ENCODE measurements at places on chromosomes 3 and 15. TPM values are rescaled to one million over a fixed set of nuclear protein-coding genes. Genes with fewer than 3 reads are reported as not detected.

Gene ANKRD63
- polyA plus RNA-seq, result 0.18 TPM

Gene KLHL25
- 22.0 TPM for polyA plus RNA-seq

Gene LRRIQ4
- polyA plus RNA-seq, result 0.14 TPM

Gene USP8
- polyA plus RNA-seq, result 11.5 TPM

Gene SLC12A1
- polyA plus RNA-seq, result 0.16 TPM

Gene TMIE
- 0.64 TPM for polyA plus RNA-seq

Gene GALNT15
- polyA plus RNA-seq, result 0.02 TPM

Gene PLAAT1
- polyA plus RNA-seq, result 4.5 TPM

Gene LSMEM2
- polyA plus RNA-seq, result 0.68 TPM

- H3K4me3 ChIP-seq, result no peak overlapping the region
- no peak for DNase-seq
- no peak overlapping the region for H3K27ac ChIP-seq
- H3K27me3 ChIP-seq, result peaks cover 3% of the 10 kb centered on the region
Measured at GRCh38 chr3:9716801-9717555, 13.3 kb downstream of the CPNE9 start.

DNA sequence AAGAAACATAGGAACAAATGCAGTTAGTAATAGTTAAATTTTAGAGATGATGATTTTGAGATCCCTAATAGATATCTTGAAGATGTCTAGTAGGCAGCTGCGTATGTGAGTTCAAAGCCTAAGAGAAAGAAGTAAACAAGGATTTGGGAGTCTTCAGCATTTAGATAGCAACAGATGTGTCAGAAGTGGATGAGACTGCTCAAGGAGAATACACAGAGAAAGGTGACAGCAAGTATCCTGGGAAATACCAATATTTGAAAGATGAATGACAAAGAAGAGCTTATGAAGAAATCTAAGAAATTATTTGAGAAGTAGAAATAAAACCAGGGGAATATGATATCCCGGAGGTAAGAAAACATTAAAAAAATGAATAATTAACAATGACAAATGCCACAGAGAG is 130.9 kb downstream of the PCCB start:
- no peaks in the 10 kb centered on the region for H3K36me3 ChIP-seq
- no peaks in the 10 kb centered on the region for H3K4me1 ChIP-seq
- no peak overlapping the region for H3K4me3 ChIP-seq
- no peaks in the 10 kb centered on the region for H3K27me3 ChIP-seq

DNA sequence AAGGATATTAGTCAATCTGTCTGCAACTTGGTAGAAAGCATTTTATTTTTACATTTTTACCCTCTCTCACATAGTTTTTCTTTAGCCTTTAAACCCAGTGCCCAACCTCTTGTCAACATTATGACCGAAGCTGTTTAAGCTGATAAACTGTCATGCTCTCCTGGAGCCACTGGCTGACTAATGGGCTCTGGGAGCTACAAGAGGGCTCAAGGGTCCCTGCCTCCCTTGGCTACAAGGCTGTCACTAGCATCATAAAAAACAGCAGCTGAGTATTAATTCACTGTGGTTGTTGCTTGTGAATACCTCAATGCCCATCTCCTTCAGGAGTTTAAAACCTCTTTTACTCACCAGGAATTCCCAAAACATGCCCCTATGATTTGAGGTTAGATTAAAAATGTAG is 237.9 kb downstream of the ZMAT3 start:
- no peaks in the 10 kb centered on the region for H3K27me3 ChIP-seq
- no peak overlapping the region for H3K4me3 ChIP-seq
- H3K4me1 ChIP-seq, result no peaks in the 10 kb centered on the region
- DNase-seq, result no peak
- no peaks in the 10 kb centered on the region for H3K36me3 ChIP-seq
- no peak overlapping the region for H3K27ac ChIP-seq

DNA sequence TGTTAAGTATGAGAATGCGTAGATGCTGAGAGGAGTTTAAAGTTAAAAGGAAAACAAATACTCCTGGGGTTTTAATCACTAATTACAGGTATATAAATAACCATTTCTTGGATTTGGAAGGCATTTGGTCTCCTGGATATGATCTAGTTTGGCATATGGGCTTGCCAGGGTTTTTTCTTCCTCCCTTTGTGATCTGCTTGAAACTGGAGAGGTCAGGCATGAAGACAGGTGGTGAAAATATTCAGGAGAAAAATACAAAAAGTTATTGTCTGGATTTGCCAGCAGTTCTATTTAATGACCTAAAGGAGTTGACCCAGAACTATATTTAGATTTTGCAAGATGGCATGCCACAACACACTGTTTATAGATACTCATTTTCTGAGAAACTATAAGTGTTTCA is 136.3 kb downstream of the DIPK2A start:
- no peak for DNase-seq
- no peaks in the 10 kb centered on the region for H3K27me3 ChIP-seq
- H3K27ac ChIP-seq, result no peak overlapping the region
- no peaks in the 10 kb centered on the region for H3K36me3 ChIP-seq
- H3K4me1 ChIP-seq, result 0 out of 2 replicates have a peak, but pooled peaks cover 4% of the 10 kb centered on the region

DNA sequence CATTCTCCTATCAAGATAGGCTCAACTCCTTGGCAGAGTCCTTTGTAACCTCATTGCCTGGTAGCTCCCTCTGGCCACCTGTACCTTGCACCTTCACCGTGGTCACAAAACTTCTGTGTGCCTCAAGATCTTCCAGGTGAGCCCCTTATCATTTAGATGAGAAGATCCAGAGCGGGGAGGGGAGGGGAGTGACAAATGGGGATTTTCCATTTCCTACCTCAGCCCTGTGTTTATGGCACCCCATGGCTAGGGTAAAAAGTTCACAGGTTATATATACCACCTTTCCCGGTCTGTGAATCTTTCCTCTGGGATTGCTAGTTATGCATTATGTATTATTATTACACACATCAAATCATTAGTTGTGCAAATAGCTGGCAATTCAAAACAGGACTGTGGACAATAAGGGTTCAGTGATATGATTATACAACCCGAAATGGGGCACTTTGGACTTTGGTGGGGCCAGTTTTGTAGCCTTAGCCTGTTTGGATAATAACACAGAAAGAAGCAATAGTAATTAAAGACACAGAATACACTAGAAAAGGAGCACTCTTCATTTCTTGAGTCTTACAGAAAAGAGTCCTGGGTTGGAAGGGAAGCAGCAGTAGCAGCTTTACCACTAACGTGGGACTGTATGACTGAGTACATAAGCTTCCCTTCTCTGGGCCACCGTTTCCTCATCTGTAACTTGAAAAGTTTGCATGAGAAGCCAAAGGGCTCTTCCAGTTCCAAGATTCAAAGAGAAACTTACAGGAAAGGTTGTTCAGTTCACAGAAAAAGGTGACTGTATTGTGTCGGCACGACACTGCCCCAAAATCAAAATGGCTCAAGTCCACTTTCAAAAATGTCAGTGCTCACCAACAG is 7.1 kb downstream of the TLE3 start:
- H3K27me3 ChIP-seq, result no peaks in the 10 kb centered on the region
- H3K4me3 ChIP-seq, result no peak overlapping the region
- DNase-seq, result no peak
- H3K36me3 ChIP-seq, result no peaks in the 10 kb centered on the region
- peaks cover 49% of the 10 kb centered on the region for H3K4me1 ChIP-seq
- no peak overlapping the region for H3K27ac ChIP-seq

DNA sequence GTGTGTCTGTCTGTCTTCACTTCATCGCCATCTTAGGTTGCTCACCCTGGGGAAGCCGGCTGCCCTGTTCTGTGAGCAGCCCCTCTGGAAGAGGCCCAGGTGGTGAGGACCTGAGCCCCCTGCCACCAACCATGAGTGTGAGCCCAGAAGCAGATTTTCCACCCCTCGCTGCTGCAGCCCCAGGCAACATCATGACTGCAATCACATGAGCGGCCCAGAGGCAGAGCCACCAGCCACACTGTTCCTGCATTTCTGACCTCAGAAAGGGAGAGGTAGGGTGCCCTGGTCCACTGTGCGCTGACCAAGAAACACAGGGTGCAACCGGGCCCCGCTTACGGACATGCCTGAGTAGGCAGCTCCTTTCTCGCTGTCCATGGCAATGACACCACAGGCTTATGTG is 92.3 kb upstream of the IQSEC1 start:
- H3K4me3 ChIP-seq, result no peak overlapping the region
- DNase-seq, result no peak
- no peaks in the 10 kb centered on the region for H3K36me3 ChIP-seq
- no peak overlapping the region for H3K27ac ChIP-seq

DNA sequence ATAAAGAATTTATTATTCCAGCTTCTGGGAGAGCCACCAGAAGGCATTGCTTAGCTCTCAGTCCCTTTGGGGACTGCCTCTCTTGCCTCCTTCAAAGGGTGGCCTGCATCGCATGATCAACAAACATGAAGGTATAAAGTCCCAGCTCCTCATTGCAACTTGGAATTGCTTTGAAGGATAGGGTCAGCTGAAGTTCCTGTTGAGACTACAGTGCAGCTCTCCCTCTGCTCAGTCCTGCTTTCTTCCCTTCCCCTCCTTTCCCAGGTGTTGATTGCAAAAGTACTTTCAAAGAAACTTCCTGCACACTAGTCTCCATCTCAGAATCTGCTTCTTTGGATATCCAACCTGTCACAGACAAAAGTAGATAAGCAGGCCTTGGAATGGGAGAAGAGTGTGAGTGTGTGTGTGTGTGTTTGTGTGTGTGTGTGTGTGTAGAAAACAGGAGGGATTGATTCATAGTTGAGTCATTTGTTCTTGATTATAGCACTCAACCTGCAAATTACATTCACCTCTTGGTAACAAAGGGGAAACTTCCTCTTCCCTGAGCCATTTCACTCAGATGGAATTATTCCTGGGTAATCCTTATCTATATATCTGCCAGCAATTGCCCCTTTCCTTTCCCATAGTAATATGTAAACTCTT is 13.7 kb downstream of the CCR8 start:
- no peaks in the 10 kb centered on the region for H3K36me3 ChIP-seq
- H3K27ac ChIP-seq, result no peak overlapping the region
- no peaks in the 10 kb centered on the region for H3K27me3 ChIP-seq
- H3K4me1 ChIP-seq, result peaks cover 2% of the 10 kb centered on the region

DNA sequence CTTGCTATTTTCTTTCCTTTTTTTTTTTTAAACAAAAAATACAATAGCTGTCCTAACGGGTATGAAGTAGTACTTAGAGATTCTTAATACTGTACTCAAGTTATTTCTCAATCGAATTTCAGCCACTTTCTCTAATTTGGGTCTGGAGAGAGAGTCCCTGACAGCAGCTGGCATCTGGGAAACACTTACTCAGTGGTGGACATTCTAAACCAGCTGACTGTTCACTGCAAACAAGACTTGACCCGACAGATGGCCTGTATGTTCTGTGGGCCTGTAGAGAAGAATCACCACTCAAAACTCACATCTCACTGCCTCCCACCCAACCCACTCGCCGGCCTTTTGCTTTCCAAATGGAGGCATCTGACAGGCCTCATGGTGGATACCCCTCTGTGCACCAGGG is 199.6 kb downstream of the ATP10A start:
- no peak overlapping the region for H3K4me3 ChIP-seq
- no peaks in the 10 kb centered on the region for H3K27me3 ChIP-seq

GRCh38 chr3:172152874-172153273 is 113.5 kb downstream of the FNDC3B start:
- H3K4me3 ChIP-seq, result no peak overlapping the region
- no peaks in the 10 kb centered on the region for H3K36me3 ChIP-seq
- no peak overlapping the region for H3K27ac ChIP-seq
- H3K4me1 ChIP-seq, result peaks cover 31% of the 10 kb centered on the region

- H3K4me1 ChIP-seq, result no peaks in the 10 kb centered on the region
- no peak overlapping the region for H3K27ac ChIP-seq
- peaks cover 46% of the 10 kb centered on the region for H3K36me3 ChIP-seq
- no peaks in the 10 kb centered on the region for H3K27me3 ChIP-seq
Measured at GRCh38 chr15:78440375-78441373, 2.7 kb downstream of the IREB2 start.

DNA sequence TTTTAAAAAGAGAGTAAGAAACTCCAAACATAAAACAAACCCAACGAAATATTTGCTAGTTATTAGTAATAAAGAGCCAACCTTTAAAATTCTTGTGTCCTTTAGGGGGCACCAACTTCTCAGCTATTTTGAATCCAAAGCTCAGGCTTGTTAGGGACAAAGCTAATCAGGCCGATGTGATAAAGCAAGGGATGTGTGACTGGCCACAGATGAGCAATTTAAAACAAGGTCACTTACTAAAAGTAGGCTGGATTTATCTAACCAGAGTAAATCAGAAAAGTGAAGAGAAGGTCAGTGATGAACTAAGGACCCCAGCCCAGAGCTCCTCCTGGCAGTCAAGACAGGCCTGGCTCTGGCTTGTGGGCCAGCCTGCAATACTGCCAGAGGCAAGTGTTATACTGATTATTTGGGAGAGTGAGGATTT is 108.5 kb downstream of the CYP19A1 start:
- no peaks in the 10 kb centered on the region for H3K36me3 ChIP-seq
- H3K27ac ChIP-seq, result no peak overlapping the region
- H3K4me1 ChIP-seq, result peaks cover 3% of the 10 kb centered on the region
- no peak for DNase-seq
- no peak overlapping the region for H3K4me3 ChIP-seq

DNA sequence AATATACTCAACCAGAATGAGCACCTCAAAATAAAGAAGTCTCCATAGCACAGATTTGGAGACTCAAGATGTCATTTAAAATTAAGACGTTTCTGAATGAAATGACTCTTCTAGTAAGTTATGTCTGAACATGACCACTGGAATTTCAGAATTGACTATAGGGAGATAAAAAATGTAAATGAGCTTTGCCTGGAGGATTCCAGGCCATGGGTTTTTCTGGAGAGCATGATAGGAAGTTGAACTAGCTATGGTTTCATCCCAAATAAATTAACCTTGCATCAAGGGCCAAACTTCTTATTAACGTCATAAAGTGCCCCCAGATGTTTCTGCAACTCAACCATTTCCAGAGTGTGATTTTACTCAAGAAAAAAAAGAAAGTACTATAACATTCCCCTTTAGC is 222.6 kb upstream of the NR2F2 start:
- no peak overlapping the region for H3K27ac ChIP-seq
- no peaks in the 10 kb centered on the region for H3K4me1 ChIP-seq

- no peaks in the 10 kb centered on the region for H3K36me3 ChIP-seq
- H3K4me3 ChIP-seq, result no peak overlapping the region
- no peak overlapping the region for H3K27ac ChIP-seq
Measured at GRCh38 chr3:13064964-13065363, 8.3 kb downstream of the IQSEC1 start.

GRCh38 chr3:130895690-130896488 is 2.0 kb downstream of the ATP2C1 start:
- H3K27ac ChIP-seq, result no peak overlapping the region
- no peak for DNase-seq
- H3K36me3 ChIP-seq, result no peaks in the 10 kb centered on the region
- peaks cover 8% of the 10 kb centered on the region for H3K4me1 ChIP-seq

Measured in H1 (cell line).